ENCODE measurements at places on chromosomes 11 and 22.

DNA sequence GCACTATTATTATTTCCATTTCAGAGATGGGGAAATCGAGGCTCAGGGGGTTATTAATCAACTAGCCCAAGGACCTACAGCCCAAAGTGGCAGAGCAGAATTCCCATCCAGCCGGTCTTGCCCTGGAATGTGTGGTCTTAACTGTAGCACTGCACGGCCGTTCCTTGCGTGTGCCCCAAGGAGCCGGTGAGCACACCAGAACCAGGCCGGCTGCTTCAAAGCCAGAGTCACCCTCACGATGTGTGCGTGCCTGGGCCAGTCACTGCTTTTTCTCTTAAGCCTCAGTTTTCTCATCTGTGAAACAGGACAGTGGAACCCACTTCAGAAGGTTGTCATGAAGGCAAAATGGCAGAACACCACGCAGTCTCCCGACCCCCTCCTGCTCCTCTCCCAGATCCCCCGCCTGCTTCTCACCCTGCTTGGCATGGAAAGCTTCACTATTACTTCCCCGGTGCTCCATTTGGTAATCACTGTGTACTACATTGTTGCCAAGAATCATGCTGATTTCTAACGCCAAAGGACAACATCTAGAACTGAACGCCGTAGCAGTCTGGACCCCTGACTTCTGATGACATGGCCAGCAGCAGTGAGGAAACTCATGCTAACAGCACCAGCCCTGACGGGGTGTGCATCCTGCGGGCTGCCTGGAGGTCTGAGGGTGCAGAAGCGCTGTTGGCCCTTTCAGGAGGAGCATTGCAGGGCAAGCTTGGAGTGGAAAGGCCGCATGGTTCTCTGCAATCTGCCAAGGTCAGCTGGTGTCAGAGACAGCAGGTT lies 106.8 kb upstream of the B3GAT1 start:
- no peak for DNase-seq

- no peak for DNase-seq
Measured at GRCh38 chr11:61963016-61963281, 4.5 kb downstream of the FTH1 start.

- peak; percentile 96 for DNase-seq
Measured at GRCh38 chr11:44842220-44842619, 108.5 kb downstream of the TP53I11 start.

DNA sequence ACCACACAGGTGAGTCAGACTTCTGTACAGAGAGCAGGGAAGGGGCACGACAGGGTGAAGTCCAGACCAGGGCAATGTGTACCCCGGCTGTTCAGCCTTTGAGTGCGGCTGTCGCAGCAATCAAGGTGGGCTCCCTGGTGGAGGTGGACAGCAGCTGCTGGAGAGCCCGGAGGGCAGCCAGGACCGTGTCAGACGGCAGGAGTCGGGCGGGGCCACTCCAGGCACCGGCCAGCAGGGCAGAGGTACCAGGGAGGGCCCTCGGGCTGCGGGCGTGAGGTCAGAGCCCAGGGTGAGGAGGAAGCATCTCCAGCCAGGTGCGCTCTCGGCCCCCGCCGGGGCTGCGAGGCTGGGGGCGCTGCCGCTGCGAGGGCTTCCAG lies 802 bp upstream of the PIM3 start:
- peak; percentile 18 for DNase-seq

DNA sequence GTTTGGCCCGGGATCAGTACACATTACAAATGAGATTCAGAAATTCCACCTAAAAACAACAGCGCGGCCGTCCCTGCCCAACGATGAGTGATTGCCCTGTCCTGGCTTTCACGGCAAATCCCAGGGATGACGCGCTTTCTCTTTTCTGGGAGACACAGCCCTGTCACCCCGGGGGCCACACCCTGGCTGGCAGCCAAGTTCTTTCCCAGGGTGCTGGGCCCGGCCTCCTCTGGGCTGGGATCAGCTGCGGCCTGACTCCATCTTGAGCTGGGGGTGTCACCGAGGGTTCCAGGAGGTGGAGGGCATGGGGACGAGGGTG lies 82.7 kb downstream of the FBLN1 start:
- DNase-seq = peak; percentile 73

- DNase-seq = no peak
Measured at GRCh38 chr11:35177370-35177769, 38.4 kb downstream of the CD44 start.

DNA sequence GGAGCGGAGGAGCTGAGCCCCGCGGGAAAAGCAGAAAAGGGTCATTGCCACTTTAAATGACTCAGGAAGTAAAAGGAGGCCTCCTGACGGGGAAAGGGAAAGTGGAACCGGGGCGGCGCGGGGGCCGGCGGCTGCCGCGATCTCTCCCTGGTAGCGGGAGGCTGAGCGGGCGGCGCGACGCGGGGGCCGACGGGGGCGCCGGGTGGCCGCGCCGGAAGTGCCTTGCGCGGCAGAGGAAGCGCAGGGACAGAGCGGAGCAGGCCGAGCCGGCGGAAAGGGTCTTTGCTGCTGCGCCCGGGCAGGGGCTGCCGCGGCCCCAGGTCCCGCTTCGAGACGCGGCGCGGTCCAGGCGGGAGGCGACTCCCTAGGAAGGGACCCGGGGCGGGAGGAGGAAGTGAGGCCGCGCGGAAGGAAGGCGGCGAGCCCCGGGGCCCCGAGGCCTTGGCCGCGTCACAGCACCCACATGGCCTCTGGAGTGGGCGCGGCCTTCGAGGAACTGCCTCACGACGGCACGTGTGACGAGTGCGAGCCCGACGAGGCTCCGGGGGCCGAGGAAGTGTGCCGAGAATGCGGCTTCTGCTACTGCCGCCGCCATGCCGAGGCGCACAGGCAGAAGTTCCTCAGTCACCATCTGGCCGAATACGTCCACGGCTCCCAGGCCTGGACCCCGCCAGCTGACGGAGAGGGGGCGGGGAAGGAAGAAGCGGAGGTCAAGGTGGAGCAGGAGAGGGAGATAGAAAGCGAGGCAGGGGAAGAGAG lies at the start of gene TRIM44:
Gene TRIM44 (plus strand): TSS at position 127 of the 759 bp plus-strand sequence. CDS start 337 bp downstream, at position 464.
- DNase-seq = peak; percentile 86

All from AG10803 (cell line).